Activated T-cell treated with anti-CD3 and anti-CD28 coated beads, Interleukin-2, amount 50 U/mL, for 48 hours (primary cell): ENCODE measurements at places on chromosomes 6 and 20.

- DNase-seq: no peak
Observed at GRCh38 chr20:2204021-2204420, 91.8 kb upstream of the TGM3 start.

- no peak for DNase-seq
Observed at GRCh38 chr6:36809941-36810803, 29.1 kb downstream of the CPNE5 start.

GRCh38 chr6:113530769-113531168 lies 326.4 kb upstream of the MARCKS start:
- DNase-seq: no peak

- no peak for DNase-seq
Observed at GRCh38 chr6:16767765-16768476, 6.7 kb upstream of the ATXN1 start.
